CD4-positive, alpha-beta T cell treated with Interferon gamma for 1 hour (primary cell): ENCODE measurements at places on chromosomes 12 and 14.

DNA sequence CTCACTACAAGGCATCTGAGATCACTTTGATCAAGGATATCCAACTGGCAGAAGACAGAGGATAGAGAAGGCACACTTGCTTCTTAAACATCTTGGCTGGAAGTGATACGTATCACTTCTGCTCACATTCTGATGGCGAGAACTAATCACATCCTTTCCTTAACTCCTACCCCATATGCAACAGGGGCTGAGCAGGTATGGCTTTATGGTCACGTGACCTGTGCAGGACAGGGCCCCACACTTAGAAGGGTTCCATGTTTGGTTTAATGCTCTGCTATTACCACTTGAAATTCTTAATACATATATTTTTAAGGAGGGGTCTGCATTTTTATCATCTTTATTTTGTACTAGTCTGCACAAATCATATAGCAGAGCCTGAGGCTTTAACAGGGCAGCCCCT, 177.3 kb downstream of the SLC15A5 start:
- DNase-seq = no peak

DNA sequence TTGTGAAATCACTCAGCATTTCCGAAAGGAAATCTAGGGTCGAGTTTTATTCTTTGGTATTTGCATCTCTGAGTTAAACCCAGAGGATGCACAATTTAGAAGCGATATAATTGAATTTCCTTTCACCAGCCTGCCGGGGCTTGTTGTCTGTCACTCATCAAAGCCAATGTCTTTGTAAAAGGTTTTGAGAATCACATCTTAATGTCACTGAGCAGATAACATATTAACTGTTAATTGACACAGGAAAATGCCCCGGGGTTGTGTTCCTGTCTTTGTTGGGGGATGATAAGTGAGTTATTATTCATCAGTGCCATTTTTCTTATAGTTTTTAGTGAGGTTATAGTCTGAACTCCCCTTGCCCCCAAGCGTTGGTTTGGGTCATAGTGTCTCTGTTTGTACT, 73.4 kb downstream of the DUSP6 start:
- no peak for DNase-seq

- no peak for DNase-seq
These were observed 169.0 kb upstream of the NTF3 start for GRCh38 chr12:5262885-5263284.

- no peak for DNase-seq
These were observed 71.8 kb upstream of the LTA4H start for GRCh38 chr12:96107236-96107635.

- DNase-seq = no peak
These were observed 56.7 kb downstream of the PLEKHG3 start for GRCh38 chr14:64760916-64761315.

DNA sequence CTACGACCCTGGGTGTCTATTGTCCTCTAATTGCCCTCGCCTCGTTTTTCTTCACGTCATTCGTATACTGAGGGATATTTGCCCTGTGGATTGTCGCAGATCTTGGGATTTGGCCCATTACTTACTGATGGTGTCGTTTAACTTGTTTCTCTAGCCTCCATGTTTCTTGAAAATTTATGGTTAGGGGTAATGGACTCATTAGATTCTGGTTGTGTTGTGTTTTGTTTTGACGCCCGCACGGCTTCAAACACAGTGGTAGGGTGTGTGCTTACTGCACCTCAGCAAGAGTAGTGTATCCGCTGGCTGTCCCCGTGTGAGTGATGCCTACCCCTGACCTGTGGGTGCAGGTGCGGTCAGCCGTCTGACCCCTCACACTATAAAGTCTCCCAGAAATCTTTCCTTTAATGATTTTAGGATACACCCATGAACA, 874 bp upstream of the RNU6-8 start:
- DNase-seq = no peak

- no peak for DNase-seq
These were observed 19.3 kb upstream of the SERPINA6 start for GRCh38 chr14:94342334-94342934.

GRCh38 chr14:99037777-99038430, 234.1 kb downstream of the BCL11B start:
- no peak for DNase-seq

GRCh38 chr12:130474599-130475269, 137.0 kb downstream of the PIWIL1 start:
- no peak for DNase-seq

GRCh38 chr12:3727877-3728632, 24.9 kb downstream of the CRACR2A start:
- DNase-seq = peak; percentile 48

- no peak for DNase-seq
These were observed 331.6 kb upstream of the STXBP6 start for GRCh38 chr14:25381498-25381897.

- DNase-seq = no peak
These were observed 16.7 kb downstream of the CLSTN3 start for GRCh38 chr12:7146906-7147305.

DNA sequence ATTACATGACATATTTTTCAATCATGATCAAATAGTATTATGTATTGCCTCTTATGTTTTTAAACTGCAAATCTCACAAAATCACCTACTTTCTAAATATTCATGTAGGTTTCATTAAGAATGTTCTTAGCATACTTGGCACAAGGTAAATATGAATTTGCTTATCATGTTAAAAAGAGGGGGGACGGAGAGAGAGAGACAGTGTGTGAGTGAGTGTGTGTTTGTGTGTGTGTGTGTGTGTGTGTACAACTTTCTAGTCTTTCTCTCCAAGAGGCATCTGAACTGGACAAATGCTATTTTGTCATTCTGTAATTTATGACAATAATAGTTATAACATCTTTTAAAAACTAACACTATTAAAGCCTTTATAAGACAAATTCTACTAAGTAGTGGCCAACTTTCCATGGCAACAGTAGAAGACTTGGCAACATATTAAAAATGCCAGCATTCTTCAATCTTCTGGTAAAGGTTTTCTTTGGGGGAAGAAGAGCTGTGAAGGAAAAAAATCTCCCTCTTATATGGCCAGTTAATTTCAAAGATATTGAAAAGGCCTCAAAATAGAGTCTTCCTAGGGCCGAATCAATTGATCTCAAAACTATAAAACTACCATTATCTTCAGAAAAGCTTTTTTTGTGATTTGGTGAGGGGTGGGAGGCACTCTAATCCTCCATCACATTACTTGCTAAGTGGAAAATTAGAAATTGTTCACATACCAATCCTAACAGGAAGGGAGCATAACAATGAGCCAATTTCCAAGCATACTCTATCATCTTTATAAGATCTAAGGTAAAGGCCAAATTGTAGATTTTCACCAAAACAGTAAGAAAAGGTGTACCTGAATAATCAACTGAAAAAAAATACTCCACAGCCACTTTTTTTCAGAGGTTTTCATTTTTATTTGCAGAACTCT, 28.2 kb downstream of the CDK17 start:
- no peak for DNase-seq

- no peak for DNase-seq
These were observed 6.5 kb upstream of the CIPC start for GRCh38 chr14:77091518-77091917.

- DNase-seq = no peak
These were observed 32.7 kb upstream of the FBLN5 start for GRCh38 chr14:91980157-91980556.

DNA sequence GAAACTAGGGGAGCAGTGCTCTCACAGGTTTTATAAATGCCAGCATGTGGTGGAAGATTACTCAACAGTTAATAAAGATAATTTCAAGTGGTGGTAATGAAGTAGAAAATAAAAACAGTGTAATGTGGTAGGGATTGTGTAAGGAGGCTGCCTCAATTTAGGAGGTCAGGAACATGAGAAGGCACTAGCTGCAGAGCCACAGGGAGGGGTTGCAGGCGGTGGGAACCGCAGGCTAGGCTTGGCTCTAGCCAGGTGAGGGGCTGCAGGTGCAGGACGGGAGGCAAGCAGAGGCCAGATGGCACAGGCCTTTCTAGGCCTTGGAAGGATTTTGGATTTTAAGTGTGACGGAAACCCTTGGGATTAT, 768 bp downstream of the METTL25 start:
- DNase-seq = no peak

- no peak for DNase-seq
These were observed 9.1 kb downstream of the PACS2 start for GRCh38 chr14:105323663-105324062.
